ENCODE measurements at places on chromosomes 6 and 20.
A peak's percentile ranks its signal among the peaks of the same experiment; 100 is the strongest.

DNA sequence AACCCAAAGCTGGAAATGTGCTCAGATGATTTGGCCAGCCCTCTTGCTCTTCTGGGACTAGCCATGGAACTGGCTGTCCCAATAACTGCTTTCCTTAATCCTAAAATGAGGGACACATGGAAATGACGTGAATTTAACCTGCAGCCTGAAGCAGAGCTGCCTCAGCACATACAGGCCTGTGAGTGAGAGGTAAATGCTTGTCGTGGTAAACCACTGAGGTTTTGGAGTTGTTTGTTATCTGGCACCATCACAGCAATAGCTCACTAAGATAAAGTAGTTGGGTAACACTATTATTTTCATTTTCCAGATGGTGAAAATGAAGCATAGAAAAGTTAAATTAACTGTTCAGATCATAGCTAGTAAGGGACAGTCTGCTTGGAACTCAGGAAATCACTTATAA lies 333.4 kb upstream of the CHD6 start:
- DNase-seq: no peak

DNA sequence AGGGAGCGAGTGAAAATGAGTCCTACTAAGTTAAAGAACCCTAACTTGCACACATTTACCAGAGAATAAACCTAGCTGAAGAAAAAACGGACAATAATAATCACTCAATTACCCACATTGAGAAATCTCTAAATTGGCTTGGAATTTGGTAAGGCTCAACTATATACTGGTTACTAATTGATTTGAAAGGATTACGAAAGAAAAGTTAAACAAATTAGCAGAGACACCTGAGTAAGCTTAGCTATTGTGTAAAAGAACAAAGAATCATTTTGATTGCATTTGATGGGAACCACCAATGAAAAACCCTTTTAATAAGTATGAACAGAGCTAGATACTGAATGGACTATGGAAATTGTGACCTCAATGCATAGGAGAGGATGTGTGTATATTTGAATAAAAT lies 118.6 kb upstream of the ADGRF1 start:
- no peak for DNase-seq

GRCh38 chr6:143329323-143329722 lies 121.2 kb downstream of the ADAT2 start:
- no peak for DNase-seq

DNA sequence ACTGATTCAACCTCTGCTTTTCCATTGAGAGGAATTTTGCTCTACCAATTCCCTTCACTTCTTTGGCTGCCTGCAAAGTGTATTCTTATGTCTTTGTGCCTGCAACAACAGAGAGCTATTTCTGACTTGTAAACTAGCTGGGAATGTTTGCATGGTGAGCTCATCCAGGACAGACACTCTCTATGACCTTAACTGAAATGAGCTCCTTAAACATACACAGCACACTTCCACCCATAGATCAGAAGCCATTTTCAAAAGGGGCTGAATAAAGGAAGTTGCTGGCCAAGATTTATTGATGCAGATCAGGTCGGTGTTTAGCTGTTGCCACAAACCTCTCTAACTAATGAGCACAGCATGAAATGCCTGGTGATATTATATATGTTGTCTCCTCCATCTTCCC lies 377.7 kb downstream of the BTBD9 start:
- no peak for DNase-seq

GRCh38 chr6:79239536-79240168 lies 5.2 kb upstream of the HMGN3 start:
- DNase-seq: no peak

DNA sequence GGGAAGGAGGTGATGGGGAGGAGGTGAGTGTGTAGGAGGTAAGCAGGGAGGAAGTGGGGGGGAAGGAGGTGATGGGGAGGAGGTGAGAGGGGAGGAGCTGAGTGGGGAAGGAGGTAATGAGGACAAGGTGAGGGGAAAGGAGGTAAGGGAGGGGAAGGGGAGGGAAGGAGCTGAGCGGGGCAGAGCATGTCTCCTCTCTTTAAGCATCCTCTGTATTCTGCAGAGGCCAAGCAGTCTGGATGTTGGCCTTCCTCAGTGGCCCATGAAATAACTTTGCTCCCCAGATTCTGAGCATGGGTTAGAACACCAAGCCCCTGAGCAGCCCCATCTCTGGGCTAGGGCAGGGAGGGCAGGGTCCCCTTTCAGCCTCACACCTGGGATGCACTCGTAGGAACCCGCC lies 84.6 kb downstream of the EDN3 start:
- no peak for DNase-seq

DNA sequence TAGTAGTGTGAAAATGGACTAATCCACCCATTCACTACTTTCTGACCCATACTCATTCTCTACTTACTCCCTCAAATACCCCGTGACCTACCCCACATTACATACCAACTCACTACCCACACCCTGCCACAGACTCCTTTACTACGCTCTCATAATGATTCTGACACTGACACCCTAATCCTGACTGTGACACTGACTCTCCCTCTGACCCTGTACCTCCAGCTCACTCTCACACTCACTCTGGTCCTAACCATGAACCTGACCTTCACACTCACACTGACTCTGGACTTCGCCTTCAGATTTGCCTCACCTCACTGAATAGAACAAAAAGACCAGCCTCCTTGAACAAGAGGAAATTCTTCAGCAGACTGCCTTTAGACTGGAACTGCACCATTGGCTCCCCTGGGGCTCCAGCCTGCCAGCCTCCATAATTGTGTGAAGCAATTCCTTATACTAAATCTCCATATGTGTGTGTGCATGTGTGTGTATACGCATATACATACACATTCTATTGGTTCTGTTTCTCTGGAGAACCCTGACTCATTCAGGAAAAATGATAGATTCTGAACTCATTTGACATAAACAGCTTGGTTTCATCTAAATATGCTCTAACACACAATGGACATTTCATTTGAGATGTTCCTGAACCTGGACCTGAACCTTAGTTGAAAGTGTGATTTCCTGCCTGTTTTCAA lies 10.5 kb upstream of the ZNF343 start:
- DNase-seq: no peak

DNA sequence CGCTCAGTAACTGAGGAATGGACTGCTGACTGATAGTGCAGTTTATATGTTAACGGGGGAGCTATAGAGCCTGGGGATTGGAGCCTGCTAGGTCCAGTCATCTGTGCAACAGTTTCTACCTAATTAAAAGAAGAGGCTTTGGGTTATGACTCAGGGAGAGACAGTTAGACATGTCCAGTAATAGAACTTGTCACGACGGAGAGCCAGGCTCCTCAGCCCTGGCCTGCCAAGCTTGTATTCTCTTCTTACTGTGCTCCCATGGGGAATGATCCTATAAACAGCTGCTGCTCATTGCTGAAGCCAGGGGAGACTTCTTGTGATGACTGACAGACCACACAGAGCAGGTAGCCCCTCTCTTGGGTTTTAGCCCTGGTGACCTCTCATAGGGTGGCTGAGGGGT lies 69.3 kb downstream of the SYNJ2 start:
- DNase-seq: no peak

GRCh38 chr6:167957626-167958025 lies 39.8 kb upstream of the KIF25 start:
- DNase-seq: no peak

- no peak for DNase-seq
These were observed 34.9 kb upstream of the TINAG start for GRCh38 chr6:54273214-54273820.

DNA sequence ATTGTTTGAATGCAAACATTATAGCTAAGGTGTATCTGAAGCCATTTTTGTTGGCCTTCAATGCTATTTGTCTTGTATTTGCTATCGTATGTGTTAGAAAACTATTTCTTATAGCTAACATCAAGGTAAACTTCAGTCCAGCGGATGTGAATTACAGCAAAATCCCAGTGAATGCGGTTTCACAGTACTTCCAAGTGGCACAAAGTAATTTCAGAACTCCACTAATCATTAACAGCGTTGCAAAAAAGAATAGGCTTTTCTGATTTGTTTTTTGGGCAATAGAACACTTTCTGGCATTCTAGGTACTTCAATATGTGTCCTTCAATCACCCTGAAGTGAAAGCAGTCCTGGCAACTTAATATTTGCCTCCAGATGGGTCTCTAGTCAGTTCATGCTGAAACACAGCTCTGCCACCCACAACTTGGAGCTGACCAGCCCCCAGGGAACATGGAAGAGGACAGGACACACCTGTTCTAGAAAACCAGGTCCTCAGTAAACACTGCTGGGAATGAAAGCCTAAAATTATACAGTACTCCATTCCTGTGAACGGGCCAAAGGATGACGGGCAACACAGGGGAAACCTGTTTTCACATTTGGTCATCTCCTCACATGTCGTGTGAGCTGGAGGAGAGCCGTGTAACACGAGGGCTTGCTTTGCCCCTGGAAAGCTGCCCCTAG lies 9.7 kb upstream of the MRPS10 start:
- no peak for DNase-seq

GRCh38 chr6:130781557-130781956 lies 45.6 kb upstream of the SMLR1 start:
- no peak for DNase-seq

- no peak for DNase-seq
These were observed 312.5 kb upstream of the PLCB4 start for GRCh38 chr20:8756410-8756809.

DNA sequence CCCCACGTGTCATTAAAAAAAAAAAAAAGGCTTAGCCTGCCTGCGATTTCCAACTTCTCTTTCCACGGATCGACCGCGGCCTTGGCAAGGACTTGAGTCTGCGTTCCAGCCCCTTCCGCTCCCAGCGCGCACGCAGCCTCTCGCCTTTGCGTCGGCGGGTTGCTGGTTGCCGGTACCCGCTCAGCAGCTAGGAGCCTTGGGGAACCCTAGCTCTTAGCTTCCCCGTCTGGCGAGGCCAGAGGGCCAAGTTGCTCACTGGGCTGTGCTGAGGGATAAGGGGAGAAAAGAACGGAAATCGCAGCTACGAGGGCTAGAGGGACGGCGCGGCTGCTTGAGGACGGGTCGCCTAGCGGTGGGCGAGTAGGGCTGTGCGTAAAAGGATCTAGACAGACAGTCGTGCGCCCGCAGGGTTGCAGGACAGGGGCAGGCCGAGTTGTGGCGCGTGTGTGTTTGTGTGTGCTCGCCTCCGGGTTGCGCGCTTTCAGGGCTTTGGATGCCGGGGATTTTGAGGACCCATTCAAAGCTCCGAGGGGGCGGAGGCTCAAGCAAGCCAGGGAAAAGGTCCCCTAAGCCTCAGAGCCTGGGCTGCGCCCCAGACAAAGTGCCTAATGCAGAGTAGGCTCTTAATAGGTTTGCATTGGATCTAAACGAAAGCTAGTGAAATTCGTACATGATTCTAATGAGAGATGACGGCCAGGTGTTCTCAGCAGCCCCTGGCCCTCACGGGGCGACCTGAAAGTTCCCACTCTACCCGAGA lies 40.5 kb upstream of the OSTM1 start:
- DNase-seq: no peak

GRCh38 chr6:113680301-113680700 lies 176.8 kb upstream of the MARCKS start:
- DNase-seq: no peak

- DNase-seq: no peak
These were observed 125.9 kb upstream of the MLN start for GRCh38 chr6:33929575-33930288.

GRCh38 chr6:137581019-137581707 lies 87.0 kb upstream of the OLIG3 start:
- no peak for DNase-seq

DNA sequence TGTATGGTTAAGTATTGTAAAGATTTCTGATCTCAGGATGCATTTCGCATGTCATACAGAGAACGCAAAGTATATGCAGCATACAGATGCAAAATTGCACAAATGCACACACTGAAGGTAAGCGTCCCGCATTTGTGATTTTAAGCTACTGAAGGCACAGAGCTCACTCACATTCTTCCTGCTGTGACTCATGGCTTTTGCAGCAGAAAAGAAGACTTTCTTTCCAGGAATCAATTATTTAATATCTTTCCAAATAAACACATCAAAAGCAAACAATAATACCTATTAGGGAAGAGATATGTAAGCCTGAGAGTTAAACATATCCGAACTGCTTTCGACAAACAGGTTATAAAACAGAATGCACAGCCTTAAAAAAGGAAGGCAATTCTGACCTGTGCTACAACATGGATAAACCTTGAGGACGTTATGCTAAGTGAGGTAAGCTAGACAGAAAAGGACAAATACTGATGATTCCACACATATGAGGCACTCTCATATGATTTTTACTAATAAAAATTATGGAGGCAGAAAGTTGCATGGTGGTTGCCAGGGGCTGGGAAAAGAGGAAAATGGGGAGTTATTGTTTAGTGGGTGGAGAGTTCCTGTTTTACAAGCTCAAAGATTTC lies 109.0 kb downstream of the TFAP2A start:
- DNase-seq: no peak

- no peak for DNase-seq
These were observed 47.4 kb downstream of the SOD2 start for GRCh38 chr6:159645640-159646039.

DNA sequence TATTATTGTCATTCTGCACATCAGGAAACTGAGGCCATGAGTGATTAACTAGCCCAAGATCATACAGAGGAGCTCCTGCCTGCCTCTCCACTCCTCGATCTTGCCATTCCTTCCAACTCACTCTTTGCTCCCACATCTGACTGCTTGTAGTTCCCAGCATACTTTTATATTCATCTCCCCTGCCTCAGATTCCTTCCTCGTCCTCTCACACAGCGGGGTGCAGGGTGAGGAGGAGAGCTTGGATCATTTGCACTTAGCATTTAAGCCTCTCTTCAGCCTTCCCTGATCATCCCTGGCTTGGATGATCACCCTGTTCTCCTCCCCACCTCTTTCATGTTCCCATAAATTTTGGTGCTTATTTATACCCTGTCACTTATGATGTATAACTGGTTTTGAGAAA lies 515.1 kb upstream of the SOX4 start:
- DNase-seq: no peak

DNA sequence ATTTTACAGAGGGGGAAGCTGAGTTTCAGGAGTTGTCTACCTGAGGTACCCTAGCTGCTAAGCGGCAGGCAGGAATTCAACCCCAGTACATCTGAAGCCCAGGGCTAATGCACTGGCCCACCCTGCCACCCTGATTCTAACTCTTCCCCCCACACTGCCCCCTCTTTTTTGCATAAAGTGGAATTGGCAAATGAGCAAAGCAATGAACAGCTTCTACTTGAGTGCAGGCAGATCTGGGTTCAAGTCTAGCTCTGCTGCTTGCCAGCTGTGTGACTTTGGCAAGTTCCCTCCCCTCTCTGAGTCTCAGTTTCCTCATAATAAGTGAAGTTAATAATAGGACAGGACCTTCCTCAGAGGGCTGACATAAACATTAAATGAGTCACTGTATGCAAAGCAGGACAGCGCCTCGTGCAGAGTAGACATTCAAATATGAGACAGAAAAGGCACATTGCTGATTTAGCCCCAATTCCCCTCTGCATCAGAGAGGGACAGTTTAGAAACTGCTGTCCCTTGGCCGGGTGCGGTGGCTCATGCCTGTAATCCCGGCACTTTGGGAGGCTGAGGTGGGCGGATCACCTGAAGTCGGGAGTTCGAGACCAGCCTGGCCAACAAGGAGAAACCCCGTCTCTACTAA lies 4.7 kb downstream of the ADA start:
- DNase-seq: peak; percentile 74

- no peak for DNase-seq
These were observed 112.5 kb upstream of the QKI start for GRCh38 chr6:163301726-163302635.
